ENCODE measurements at places on chromosomes 12 and 14.

DNA sequence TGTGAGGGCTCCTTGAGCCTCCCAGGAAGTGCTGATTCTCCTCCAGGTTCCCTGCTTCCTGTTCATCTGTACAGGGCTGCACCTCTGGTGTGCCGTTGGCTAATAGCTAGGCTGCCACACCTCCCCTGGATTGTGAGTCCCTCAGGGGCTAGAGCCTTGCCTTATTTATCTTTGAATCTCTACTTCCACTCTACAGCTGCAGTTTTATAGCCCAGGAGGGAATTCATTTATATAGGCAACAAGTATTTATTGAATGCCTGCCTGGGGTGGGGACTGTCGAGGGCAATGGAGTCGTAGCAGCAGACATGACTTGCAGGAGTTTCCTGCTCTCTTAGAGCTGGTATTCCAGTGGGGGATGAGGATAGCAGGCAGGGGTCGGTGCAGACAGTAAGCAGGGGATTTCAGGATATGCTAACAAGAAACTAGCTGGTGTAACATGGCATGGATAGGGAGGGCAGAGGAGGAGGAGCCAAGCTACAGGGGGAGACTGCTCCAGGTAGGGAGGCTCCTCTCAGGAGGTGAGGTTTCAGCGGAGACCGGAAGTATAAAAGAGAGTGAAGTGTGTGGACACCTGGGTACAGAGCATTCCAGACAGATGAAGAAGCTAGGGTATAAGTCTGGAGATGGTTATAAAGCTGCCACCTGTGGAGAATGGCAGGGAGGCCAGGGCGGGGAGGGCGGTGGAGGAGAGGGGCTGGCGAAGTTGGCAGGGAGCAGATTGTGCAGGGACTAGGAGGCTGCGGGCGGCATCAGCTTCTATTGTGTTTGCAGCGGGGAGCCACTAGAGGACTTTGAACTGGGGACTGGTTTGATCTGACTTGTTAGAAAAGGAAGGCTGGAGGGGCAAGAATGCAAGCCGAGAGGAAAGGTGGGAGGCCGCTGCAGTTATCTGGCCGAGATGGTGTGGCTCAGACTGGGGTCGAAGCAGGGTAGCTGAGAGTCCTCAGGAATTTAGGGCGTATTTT is 17.2 kb downstream of the USP30 start:
- no peak for DNase-seq

DNA sequence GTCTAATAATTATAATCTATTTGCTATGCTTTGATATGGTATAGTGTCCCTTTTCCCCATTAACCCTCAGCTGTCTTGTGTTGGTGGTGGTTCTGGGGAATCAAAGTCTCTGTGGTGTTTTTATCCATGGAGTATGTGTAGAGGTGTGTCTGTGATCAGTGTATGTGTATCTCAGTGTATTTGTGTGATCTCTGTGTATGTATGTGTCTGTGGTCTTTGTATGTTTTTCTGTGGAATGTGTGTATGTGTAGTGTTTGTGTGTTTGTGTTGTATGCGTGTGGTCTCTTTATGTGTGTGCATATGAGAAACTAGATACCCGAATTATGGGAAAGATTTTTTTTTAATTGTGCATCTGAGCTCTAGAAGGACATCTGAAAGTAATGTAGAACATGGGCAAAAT is 1.1 kb downstream of the GPR33 start:
- no peak for DNase-seq

- DNase-seq, result no peak
Measured at GRCh38 chr12:68367903-68368302, 35.7 kb upstream of the MDM1 start.

- DNase-seq, result no peak
Measured at GRCh38 chr12:69619050-69619449, 8.3 kb upstream of the LRRC10 start.

DNA sequence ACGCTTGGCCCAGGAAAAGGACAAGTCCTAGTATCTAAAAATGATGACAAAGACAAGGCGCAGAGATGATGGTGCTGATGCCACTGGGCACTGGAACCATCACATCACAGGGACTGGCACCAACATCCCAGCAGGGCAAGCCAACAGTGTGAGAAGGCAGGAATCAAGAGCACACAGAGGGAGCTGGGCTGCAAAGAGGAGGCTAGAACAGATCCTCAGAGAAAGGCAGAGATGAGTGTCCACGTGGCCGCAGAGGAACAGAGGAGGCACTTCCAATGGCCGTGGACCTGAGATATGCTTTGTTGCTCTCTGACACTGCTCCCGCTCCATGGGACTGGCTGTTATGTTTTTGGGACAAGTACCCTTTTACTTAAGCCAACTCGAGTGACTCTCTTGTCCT is 17.9 kb downstream of the FOXN3 start:
- no peak for DNase-seq

GRCh38 chr12:121949648-121950397 is 31.4 kb downstream of the CFAP251 start:
- no peak for DNase-seq

GRCh38 chr14:33588771-33589170 is 362.1 kb downstream of the EGLN3 start:
- no peak for DNase-seq

DNA sequence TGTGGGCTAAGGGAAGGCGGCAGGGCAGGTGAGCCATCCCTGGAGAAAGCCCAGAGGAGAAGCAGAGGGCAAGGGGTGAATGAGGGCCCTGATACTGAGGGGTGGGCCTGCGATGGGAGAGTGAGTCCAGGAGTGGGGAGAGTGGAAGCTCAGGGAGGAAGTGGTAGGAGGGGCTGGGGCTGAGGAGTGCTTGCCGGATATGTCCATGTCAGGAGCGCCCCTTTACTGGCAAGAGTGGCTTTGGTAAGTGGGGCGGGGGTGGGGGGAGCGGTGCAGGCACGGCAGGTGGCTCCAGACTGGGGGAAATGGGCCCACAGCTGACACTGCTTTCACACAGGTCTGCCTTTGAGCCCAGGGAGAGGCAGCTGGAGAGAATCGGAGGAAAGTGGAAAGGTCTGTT is 86.4 kb upstream of the GPR68 start:
- no peak for DNase-seq

GRCh38 chr14:32432813-32433538 is 103.9 kb downstream of the AKAP6 start:
- DNase-seq, result no peak

All from chondrocyte (in vitro differentiated cells).